Occipital lobe (tissue), 3 donors: ENCODE measurements at places on chromosomes 6 and 20. TPM values are rescaled to one million over a fixed set of nuclear protein-coding genes. Genes with fewer than 3 reads are reported as not detected.

- no peak for DNase-seq
Observed at GRCh38 chr6:84645000-84645399, 119.4 kb downstream of the TBX18 start.

GRCh38 chr6:36196880-36197548 lies 470 bp downstream of the BRPF3 start:
- DNase-seq = peak; percentile 95

DNA sequence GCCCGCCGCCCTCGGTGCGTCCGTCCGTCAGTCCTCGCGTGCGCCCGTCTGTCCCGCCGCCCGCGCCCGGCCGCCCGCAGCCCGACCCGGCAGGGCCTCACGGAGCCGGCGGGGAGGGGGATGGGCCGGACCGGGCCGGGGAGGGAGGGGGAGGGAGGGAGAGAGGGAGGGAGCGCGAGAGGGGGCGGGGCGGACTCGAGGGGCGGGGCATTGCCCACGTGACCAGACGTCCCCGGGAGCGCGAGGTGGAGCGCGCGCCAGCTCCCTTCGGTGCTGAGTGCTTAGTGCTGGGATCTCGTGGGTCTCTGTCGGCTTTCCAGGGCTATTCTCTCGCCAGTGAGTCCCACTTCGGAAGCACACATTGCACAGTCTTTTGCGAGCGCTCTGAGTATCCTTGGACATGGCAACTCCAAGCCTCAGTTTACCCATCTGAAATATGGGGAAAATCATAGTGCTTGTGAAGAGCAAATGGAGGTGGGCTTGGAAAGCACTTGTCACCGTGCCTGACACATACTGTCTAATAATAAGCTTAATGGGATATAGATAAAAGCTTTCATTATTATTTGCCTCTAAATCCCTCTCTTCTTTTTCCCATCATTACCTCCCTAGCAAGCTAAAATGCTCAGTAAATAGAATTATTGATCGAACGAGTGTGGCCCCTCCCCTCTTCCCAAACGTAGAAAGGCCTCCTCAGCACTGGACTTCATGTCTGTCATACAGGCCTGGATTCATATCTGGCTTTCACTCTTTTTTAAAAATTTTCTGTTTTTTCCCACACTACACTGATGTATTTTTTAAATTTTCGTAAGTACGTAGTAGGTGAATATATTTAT lies at the start of gene NCOA6:
NCOA6 (minus strand) TSS at position 122 of the 833 bp plus-strand sequence. CDS start 43,296 bp downstream, outside the sequence.
- peak; percentile 85 for DNase-seq

- no peak for DNase-seq
Observed at GRCh38 chr6:131910219-131910589, 41.0 kb downstream of the CCN2 start.

The RIMS4 gene
- 77.5 TPM for total RNA-seq

DNA sequence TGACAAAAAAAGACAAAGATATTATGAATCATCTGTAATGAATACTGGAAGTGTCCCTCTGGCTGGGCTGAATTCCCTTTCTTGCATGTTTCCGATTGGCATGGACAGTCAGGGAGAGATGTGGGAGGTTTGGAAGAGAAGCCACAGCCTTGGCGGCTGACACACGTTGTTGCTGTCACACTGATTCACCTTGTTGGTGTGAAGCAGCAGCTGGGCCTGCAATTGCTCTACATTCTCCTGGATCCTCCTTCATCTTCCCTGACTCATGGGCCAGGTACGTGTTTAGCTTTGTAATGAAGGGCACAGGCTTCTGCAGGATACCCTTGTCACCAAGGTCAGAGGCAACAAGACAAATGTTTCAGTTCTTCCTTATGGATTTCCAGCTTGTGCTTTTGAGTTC lies 13.4 kb upstream of the SMIM8 start:
- DNase-seq = peak; percentile 27

The DLL1 gene
- total RNA-seq = 11.9 TPM

GRCh38 chr6:134165561-134166201 lies 113.3 kb upstream of the SLC2A12 start:
- DNase-seq = no peak

DNA sequence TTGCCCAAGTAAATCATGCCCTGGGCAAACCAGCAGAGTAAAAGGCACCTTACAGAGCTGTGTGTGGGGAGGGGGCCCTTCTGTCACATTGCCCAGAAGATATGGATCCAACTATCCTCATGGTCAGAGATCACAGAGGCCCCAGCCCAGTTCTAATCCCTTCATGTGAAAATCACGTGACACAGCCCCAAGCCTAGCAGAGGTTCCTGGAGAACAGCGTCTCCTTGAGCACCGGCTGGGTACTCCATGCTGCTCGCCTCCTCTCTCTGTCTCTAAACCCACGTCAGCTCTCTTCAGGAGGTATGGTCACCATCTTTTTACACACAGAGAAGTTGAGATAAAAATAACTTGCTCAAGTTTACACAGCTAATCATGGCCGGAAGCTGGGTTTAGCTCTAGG lies 230.2 kb downstream of the ANKRD60 start:
- DNase-seq = no peak

The BTNL2 gene
- total RNA-seq = not detected

DNA sequence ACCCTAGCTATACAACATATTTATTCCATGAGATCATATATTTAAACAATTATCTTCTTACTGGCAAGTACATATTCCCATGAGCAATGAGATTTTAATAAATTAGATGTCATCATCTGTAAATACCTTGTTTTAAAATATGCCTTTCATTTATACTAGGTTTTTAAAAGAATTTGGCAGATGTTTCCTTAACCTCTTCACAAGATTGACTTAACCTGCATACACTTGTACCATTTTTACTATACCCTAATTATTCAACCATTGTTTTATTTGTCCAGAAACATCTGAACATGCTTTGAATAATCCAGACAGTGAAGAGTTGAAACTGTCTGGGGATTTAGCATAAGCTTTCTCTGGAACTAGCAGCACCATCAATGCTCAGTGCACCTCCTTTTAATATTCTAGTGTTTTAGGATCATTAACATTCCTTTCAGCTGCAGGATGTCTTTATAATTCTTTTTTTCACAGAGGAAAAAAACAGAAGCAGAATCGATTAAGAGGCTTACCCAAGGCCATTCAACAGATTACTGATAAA lies 188.0 kb upstream of the TENT5A start:
- no peak for DNase-seq

The NHLRC1 gene
- total RNA-seq = 2.8 TPM

DNA sequence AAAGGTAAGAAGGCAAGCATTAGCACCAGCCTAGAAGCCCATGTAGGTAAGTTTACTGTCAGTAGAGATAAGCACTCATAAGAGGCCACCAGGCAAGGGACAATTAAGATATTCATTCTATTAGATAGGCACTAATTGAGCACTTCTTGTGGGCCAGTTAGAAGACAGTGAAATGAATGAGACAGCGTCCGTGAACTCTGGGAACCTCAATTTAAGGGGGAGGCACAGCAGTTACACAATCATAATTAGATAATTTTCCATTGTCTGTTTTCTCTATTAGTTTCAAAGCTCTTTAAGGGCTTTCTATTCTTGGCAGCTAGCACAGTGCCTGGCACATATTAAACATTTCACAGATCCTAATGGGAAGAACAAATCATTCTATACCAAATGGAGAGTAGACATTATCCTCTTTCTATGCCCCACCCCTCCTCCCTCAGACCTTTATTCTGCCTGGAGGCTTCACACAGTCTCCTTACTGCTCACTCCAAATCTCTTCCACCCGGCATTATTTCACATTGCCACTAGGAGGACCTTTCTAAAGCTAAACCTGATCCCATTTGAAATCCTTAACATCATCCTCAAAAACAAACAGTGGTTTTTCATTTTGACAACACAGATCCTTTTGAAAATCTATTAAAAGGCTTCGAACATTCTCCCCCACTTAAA lies 529.6 kb downstream of the ADGRB3 start:
- DNase-seq = no peak

The AGPAT4 gene
- total RNA-seq = 73.2 TPM

- no peak for DNase-seq
Observed at GRCh38 chr6:10201606-10202510, 213.0 kb downstream of the TFAP2A start.

DNA sequence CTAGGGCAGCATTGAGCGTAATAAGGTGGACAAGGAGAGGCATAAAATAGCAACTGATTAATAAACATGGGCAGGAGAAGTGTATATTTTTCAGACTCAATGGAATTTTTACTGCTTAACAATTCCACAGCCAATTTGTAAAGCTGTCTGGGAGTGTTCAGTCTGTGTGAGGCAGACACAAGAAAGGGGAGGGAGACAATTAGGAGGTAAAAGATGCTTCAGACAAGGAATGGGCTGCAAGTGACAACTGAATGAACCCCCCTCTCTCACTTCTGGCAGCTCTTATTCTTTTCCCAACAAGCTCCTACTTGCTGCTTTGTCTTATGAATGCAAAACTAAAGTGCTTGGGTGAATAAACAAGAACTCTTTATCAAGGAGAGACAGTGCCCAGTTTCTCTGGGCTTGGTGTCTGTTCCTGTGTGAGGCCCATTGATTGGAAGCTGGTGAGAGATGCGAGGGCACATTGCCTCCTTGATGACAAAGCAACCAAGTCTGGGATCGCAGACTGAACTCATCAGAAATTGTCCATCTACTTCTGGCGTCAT lies 575.3 kb downstream of the RNF144B start:
- no peak for DNase-seq

GRCh38 chr20:986733-987355 lies 15.3 kb downstream of the RSPO4 start:
- DNase-seq = no peak

- DNase-seq = peak; percentile 60
Observed at GRCh38 chr6:42451333-42452170, at the start of gene TRERF1. TRERF1 (minus strand) TSS chr6:42451926; CDS start chr6:42269590, 182,336 bp downstream.

The MPIG6B gene
- total RNA-seq = not detected

DNA sequence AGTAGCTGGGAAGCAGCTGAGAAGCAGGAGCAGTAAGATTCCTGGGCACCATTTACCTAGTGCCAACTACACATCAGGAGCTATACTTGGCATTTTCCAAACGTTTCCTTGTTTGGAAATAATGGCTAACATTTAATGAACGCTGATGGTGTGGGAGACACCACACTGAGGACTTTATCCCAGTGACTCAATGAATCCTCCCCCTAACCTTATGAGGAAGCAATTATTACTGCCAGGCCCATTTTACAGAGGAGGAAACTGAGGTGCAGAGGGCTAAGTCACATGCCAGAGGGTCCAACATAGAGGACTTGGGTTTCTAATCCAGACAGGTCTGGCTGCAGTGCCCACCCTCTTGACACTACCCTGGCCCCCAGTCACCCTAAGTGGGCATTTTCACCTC lies 6.1 kb downstream of the PTGIS start:
- DNase-seq = no peak

The NEURL2 gene
- total RNA-seq = 2.8 TPM

GRCh38 chr20:22533823-22534751 lies 50.3 kb downstream of the FOXA2 start:
- no peak for DNase-seq

The FAM83D gene
- total RNA-seq = 1.7 TPM

The GCNT2 gene
- 14.8 TPM for total RNA-seq

DNA sequence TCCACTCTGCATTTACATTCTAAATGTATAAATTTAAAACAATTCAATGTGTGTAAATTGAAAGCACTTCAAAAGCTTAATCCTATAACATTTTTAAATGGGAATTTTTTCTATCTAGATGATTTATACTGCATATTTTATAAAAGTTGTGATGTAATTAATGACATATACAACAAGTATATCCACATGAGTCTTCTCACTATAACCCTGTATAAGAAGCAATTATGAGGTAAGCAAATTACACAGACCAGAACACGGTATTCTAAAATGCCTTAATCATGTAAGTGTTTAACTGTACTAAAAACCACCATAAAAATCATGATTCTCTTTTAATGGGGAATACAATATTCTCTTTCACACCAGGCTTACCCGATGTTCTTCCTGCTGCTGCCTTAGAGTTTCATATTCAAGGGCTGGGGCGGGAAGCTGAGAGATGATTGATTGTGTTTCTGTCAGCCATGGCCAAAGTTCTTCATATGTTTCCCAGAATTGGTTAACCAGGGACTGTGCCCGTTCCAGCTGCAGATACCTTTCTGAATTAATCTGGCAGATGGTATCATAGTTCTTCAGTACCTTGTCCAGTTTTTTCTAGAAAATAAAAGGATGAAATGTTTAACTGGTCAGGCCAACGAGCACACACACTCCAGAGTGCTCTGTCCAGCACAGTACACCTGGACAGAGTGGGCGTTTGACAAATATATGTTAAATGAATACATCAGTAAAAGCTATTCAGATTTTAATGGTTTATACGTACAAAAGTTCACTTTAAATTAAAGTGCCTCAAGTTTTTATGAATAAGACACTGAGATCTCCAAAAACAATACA lies 127.4 kb downstream of the DST start:
- no peak for DNase-seq

DNA sequence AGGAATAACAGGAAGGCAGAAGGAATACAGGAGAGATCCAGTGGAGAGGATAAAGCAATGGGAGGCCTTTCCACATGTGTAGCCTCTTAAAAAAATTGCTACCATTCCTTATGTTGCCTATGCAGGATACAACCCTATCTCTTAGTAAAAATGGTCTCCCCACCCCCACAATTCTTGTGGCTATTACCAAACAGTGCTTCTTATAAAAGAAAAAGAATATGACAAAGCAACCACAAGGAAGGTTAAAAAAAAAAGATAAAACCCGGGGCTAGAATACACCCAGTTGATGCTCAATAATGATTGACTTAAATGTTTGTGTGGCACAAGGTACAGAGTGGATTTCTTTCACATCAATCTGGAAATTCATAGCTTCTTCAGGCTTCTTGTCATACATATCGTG lies 250.9 kb downstream of the HIVEP2 start:
- no peak for DNase-seq

- DNase-seq = no peak
Observed at GRCh38 chr6:27758491-27758890, 153.7 kb downstream of the OR2B2 start.

The PRKN gene
- 5.9 TPM for total RNA-seq

DNA sequence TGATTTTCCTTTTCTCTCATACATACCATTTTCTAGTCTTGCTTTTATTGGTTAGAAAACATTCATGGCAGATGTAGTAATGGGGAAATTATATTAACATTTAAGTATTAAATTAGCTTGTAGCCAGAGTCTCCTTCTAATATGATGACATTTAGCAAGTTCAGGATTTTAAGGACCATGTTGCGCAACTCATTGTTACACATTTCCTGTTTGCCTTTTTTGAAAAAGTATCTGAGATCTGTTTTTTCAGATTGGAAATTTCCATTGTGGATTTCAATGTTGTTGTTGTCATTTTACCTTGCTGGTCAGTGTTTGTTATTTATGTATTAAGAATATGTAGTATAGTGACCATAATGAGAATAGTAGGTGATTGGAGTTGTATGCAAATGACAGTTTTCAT lies 38.7 kb downstream of the CDKAL1 start:
- DNase-seq = no peak
